ENCODE measurements at places on chromosomes 1 and 21.
A peak's percentile ranks its signal among the peaks of the same experiment; 100 is the strongest.

DNA sequence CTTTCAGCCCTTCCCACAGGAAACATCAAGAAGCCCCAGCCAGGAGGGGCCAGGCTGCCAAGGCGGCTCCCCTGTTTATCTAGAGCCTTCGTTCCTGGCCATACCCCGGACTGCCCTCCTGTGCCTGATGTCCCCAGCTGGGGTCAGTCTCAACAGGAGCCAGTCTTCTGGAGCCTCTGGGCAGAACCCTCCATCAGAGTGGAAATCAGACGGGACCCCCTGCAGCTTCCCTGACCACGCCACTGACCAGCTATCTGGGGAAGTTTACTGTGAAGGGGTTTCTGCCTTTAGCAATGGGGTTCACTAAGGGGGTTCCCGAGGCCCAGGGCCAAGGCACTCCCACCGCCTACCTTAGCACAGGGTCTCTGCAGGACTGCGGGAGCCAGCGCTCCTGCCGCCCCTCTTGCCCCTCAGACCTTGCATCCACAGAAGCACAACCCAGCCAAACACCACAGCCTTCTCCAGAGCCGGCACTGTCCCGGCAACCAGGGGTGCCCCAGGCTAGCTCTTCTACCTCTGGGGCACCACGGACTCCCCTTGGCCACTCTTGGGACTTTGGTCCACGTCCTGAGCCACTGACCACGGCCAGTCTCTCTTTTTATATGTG is 3.5 kb upstream of the MTFR1L start:
- DNase-seq = no peak

- no peak for DNase-seq
Measured at GRCh38 chr1:31181515-31182343, 58.0 kb downstream of the NKAIN1 start.

GRCh38 chr1:192243721-192244120 is 73.1 kb upstream of the RGS21 start:
- no peak for DNase-seq

DNA sequence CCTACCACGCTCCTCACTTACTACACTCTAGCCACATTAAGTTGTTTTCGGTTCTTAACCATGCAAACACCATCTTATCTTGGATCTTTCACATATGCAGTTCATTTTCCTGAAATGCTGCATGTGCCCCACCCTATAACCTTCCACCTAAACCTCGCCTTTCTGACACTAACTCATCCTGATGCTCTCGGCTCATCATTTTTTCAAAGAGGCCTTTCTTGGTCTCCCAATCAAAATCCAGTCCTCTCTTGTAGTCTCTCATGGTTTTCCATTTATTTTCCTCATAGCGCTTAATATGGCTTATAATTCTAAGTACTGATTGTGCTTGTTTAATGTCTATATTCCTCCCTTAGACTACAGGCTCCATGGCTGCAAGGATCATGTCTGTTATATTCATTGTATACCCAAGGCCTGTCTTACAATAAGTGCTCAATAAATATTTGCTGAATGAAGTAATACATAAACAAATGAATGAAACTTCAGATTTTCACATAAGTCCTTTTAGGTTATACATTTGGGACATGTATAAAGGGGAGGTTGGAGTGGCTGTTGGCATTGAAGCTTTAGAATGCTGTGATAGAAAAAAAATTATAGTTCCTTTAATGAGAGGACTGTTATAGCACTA is 79.2 kb upstream of the CDC42BPA start:
- DNase-seq = no peak

DNA sequence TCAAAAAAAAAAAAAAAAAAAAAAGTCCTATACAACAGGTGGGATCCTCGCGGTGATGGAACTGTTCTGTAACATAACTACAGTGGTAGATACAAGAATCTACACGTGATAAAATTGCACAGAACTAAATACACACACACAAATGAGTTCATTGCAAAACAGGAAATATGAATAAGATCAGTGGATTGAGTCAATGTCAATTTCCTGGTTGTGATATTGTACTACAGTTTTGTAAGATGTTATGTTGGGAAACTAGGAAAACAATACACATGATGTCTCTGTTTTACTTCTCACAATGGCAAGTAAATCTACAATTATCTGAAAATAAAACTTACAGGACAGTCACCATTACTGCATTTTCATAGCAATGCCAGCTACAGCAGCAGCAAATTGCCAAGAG is 59.8 kb downstream of the ITGB3BP start:
- DNase-seq = no peak

DNA sequence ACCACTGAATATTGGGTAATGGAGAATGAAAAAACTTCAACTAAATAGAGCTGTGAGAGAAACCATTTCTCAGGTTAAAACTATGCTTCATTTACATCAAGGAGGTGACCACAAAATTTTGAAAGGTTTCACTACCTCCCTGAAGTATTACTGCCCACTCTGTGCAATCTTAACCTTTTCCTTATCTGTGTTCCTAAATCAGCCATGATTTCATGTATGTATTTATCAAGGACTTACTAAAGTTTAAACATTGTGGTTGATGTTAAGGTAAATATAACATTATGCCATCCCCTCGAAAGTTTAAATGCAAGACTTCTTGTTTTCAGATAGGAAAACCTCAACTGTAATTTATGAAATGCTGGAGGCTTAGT is 84.4 kb downstream of the CLEC20A start:
- no peak for DNase-seq

DNA sequence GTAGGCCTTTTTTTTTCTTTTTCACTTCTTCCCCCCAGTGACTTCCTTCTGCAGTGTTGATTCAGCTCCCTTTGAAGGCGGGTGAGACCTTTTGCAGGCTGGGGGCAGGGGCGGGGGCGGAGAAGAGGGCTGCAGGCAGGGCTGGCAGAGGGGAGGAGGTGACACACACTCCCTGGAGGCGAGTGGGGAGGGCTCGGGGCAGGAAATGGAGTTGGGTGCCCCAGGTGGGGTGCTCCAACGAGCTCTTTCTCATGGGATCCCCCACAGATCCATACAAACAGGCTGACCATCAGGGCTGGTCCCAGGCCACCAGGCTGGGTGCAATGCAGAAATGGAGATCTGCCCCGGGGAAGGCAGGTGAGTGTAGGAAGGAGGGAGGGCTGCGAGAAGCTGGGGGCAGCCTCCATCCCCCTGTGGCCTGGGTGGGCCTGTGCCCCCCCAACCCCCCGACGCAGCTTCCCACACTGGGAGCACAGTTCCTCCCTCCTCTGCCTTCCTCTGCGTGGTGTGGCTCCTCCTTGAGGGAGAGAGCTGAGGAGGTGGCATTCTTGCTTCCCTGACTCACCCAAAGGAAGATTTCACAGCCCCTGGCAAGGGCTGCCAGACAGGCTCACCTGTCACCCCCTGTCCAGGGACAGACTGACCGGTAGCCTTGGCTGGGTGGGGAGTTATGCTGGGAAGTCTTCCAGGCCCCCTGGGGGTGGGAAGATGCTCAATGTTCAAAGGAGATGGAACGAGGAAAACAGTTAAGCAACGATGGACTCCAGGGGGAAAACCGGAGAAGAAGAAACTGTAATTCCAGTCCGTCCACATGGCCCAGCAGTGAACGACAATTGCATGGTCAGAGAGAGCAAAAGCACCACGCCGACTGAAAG is 7.1 kb upstream of the ITGB2 start:
- DNase-seq = no peak

DNA sequence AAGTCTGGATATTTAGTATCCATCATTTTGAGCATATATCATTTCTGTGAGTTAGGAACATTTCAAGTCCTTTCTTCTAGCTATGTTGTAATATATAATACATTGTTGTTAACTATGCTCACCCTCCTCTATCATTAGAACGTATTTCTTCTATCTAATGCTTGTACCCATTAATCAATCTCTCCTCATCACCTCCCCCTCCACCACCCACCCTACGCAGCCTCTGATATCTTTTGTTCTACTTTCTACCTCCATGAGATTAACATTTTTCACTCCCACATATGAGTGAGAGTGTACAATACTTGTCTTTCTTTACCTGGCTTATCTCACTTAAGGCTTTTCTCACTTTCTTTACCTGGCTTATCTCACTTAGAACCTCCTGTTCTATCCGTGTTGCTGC is 156.2 kb downstream of the FMN2 start:
- DNase-seq = no peak

GRCh38 chr1:52569449-52570210 is 16.7 kb upstream of the TUT4 start:
- DNase-seq = no peak

GRCh38 chr1:56404561-56405030 is 174.8 kb downstream of the PLPP3 start:
- DNase-seq = peak; percentile 36
